T-helper 1 cell (primary cell): ENCODE measurements at places on chromosomes 2 and 18.

- DNase-seq = no peak
These were observed 16.7 kb downstream of the IL1R2 start for GRCh38 chr2:102008490-102008889.

- no peak for DNase-seq
These were observed 68.5 kb downstream of the USP40 start for GRCh38 chr2:233498126-233498525.

- DNase-seq = no peak
These were observed 16.7 kb upstream of the EHBP1 start for GRCh38 chr2:62688771-62689170.

GRCh38 chr2:189579585-189580186 is 900 bp downstream of the SLC40A1 start:
- no peak for DNase-seq

DNA sequence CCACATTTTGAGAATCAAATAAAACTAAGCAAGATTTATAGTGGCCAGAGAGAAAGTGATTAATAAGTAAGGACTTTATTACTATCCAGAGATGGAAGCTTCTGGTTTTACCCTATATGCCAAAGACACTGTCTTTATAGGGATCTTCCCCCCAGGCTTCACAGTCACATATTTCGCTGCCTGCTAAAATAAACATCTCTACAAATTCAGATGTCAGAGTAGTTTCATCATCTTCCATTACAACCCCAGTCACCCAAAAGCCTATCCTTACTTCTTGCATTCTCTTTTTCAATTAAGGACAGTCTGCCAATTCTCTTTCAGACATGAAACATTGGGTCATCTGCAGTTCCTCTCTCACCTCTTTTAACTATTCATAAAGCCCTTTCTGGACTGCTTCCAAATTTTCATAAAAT is 28.3 kb downstream of the CREB1 start:
- DNase-seq = no peak

- no peak for DNase-seq
These were observed 99.2 kb downstream of the DYNAP start for GRCh38 chr18:54690198-54690597.
